Urothelium cell line (cell line): ENCODE measurements at places on chromosomes 2 and 18.
A peak's percentile ranks its signal among the peaks of the same experiment; 100 is the strongest.

DNA sequence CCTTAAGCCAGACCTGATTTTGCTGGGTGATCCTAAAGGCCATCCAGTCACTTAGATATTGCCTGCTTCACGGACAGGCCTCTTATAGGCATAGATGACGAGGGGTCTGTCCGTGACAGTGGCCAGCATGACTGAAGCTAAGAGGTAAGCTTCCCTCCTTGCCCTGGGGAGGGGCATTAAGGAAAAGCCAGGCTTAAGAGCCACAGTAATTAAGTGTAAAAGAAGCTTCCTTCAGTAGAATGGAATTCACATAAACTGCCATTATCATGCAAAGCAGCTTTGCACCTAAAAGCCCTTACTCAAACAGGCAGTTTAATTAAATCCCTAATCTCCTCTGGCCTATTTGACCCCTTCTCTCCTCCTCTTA is 99.4 kb upstream of the PKDCC start:
- DNase-seq = no peak

- DNase-seq = no peak
These were observed 590.2 kb upstream of the SETBP1 start for GRCh38 chr18:44090453-44090852.

- DNase-seq = no peak
These were observed 172.1 kb downstream of the GFPT1 start for GRCh38 chr2:69214898-69215297.

DNA sequence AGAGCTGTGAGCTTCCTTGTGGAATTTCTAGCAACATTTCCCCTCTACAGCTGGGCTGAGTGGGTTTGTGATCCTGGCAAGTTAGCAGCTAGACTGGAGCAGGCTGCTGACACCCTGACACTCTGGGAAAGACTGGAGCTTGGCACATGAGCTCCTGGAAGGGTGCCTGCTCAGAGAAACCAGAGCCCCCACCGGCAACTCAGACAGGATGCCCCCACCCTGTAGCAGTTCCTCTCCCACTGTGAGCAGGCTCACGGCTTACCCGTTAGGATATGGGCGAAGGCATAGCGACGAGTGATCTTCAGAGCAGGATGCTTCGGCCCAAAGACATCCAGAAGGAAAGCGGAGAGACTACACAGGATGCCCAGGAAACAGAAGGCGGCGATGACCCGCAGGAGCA is 11.2 kb downstream of the TMEM127 start:
- no peak for DNase-seq

DNA sequence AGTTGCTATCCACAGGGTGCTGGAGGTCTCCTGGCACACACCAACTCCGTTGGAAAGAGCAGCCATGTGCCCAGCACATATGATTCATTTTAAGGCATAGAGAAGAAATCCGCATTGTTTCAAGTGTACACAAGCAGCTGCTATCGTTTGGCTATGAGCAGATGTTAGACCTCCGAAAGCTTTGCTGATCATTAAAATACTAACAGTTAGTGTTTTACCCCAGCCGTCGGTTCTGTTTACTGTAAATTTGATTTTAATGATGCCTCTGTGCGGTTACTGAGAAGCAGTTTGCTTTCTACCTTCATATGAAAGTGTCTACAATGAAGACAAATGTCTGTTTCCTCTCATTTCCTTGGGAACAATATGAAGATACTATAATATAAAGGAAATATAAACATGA is 154.9 kb downstream of the PTGR3 start:
- DNase-seq = no peak

GRCh38 chr2:145725876-145726275 is 1206.0 kb upstream of the ZEB2 start:
- DNase-seq = no peak

- DNase-seq = no peak
These were observed 481.0 kb downstream of the TNS1 start for GRCh38 chr2:217521820-217522219.

GRCh38 chr18:48927286-48928080 is 23.3 kb downstream of the SMAD7 start:
- DNase-seq = no peak

DNA sequence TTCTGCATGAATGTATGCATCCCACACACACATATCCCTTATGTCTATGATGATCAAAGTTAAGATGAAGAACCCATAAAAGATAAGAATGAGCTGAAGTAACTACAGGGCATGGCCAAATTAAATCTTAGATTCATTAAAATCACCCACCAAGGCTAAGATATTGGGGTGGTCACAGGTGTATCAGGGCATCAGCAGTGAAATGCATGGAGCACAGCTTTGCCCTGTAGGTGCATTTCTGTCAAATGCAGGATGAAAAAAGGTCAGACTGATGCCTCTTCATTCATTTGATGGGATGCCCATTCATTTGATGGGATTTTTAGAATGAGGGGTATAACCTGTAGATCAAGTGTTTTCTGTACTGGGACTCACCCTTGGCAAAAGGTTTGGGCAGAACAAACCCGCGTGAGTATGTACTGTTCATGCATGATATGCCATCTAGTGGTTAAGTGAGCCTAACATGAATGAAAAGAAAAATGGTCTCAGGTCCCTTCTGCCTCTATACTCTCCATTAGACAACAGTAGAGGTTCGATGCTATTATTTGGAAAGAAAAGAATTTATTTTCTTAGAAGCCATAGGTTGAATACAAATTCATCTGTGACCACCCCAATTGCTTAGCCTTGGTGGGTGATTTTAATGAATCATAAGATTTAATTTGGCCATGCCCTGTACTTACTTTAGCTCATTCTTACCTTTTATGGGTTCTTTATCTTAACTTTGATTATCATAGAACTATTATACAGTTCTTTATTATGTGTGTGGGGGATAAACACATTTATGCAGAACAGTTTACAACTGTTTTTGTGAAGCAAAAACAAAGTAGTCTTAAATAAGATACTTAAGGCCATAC is 43.2 kb upstream of the NOSTRIN start:
- peak; percentile 55 for DNase-seq

DNA sequence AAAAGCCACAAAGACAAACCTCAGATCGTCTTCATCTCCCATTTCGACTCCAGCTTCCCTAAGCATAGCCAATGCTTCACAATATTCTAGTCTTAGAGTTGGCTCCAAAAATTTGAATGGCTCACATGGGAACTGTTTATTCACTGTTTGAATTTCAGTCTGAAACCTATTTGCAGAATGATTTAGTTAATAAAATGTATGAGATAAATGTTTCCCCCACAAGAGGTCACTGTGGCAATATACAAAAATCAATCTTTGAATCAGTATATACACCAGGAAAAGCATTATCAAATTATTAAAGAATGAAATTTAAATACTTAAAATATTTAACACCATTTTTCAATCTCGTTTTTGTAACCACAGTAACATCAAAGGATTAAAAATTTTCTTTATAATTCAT is 40.0 kb upstream of the MCM6 start:
- DNase-seq = peak; percentile 10

DNA sequence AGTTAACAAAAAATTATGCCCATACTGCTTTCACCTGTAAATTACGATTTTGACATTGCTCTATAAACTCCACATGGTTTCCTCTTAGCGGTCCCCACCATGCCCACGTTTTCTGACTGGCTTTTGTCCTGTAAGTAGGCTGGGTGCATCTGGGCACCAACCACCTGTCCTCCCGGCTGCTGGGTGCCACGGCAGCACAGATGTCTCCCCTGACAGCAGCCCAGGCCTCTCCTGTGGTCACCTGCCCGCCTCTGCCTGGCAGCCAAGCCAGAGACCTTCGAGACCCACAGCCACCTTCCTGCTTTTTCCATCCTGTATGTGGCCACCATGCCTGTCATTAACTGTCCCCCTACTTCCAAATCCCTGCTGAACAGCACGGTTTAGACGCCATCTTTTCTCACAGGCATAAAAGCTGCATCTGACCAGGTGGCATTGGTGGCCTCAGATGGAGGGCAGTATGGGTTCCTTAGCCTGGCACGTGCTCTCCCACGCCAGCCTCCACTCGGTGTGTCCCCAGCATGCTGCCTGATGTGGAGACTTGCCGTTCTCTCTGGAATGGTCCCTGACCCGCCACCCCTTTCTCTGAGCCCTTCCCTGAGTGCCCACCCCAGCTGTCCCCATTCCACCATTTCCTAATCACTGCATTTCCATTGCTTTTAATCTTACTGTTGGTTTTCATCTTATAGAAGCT is 18.9 kb downstream of the SNORC start:
- DNase-seq = no peak

GRCh38 chr2:167289651-167290410 is 401.6 kb downstream of the XIRP2 start:
- no peak for DNase-seq

DNA sequence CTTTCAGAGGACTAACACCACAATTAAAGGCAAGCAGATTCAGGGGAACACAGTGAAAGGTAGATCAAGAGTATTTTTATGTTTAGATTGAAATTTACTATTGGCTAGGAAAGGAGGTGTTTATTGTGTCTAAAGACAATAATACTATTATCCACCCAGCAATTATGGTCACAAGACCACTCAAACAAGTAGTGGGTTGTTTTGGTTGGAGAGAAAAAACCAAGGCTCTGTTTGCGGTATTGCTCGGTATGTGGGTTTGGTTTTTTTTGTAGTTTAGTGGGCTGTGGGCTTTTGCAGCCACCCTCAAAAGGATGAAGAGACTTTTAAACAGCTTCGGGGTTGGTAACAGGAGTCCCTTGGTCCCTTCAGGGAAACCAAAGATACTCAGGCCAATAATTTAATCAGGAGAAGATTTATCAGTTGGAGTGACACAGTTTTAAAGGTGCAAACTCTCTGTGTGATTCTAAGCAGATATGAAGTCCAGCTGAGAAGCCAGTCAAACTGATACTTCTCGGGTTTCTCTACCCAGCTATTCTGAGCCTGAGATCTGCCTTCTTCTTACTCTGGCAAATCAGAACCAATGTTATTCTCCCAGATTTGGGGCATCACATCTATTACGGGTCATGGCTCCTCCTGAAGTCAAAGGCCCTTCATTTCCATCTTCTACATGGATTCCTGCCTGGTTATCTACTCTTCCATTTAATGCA is 55.3 kb downstream of the DCC start:
- DNase-seq = no peak

- peak; percentile 56 for DNase-seq
These were observed 193.4 kb downstream of the TDRD15 start for GRCh38 chr2:21317131-21317530.

DNA sequence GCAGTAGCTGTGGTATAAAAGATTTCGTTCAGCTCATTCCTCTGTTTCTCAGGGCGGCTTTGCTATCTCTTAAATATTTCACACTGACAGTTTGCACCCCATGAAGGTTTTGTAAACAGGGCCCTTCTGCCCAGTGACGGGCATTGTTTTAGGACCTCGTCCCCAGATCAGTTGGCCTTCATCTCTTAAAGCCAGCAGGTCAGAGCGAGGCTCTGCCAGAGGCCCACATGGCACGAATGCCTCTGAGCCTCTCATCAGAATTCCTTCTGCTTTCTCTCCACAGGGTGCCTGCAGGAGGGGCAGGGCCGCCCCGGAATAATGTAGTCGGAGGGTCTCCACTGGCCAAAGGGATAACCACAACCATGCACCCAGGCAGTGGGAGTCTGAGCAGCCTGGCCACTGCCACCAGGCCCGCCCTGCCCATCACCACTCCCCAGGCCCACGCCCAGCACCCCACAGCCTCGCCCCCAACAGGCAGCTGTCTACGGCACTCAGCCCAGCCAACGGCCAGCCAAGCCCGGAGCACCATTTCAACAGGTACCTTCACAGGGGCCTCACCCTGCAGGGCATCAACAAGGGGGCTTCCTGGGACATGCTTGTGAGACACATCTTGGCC is 177.0 kb downstream of the SEPTIN10 start:
- no peak for DNase-seq

DNA sequence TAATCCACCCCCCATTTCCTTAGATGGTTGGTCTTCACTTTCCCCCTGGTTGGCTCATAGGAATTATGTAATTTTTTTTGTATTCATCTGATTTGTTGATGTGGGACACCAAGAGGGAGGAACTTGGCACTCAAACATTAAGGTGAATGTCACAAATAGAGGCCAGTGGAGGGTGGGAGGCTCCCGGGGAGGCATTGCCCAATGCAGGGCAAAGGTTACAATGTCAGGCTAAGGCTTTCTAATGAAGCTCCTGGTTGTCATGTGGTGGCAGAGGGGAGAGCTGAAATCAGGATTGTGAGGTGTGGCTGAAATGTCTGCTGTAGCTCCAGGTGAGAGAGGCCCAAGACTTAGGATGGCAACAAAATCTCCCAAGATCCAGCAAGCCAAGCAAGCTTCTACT is 42.7 kb downstream of the MPHOSPH10 start:
- DNase-seq = no peak

- DNase-seq = no peak
These were observed 53.8 kb upstream of the ASB18 start for GRCh38 chr2:236317938-236318396.

- no peak for DNase-seq
These were observed 4.9 kb downstream of the ERFE start for GRCh38 chr2:238163481-238164198.

DNA sequence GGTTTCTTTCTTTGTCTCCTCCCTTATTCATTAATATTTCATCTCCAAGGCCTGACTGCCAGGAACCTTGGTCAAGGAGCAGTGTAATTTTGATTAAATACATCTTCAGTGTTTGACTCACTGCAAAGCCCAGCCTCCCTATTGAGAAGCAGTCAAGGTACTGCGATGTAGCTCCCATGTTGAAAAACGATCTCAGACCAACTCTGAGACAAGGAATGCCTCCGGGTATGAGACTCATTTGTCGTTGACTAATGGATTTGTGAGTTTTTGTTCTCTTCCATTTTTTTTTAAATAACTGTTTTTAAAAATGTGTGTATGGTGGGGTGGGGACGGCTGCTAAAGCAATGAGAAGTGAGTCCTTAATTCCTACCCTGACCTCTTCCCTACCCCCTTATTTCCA is 361.6 kb downstream of the SOX11 start:
- no peak for DNase-seq

GRCh38 chr2:157257312-157258252 is at the start of gene GALNT5:
Gene GALNT5 (plus strand): TSS chr2:157257705. CDS start chr2:157258083, 378 bp downstream.
- peak; percentile 17 for DNase-seq

DNA sequence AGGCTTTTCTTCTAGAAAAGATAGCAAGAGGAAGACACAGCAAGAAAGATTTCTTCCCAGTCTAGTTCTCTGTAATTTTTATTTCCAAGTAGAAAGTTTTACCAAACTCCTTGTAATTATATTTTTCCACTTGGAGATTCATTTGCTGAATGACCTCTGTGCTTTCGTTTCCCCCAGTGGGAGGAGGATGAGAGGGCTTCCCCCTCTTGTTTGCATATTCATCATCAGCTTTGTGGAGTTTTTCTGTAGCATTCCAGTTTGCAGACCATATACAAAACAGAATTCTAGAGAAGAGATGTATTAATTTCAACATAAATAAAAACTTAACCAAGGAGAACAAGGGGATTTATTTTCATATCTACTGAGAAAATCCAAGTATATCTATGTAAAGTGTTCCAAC is 51.3 kb downstream of the RMDN2 start:
- no peak for DNase-seq
